Activated T-helper 1 cell treated with anti-CD3 and anti-CD28 coated beads, Interleukin-2, amount 50 U/mL, for 16 hours (primary cell): ENCODE measurements at places on chromosomes 5 and 9.

DNA sequence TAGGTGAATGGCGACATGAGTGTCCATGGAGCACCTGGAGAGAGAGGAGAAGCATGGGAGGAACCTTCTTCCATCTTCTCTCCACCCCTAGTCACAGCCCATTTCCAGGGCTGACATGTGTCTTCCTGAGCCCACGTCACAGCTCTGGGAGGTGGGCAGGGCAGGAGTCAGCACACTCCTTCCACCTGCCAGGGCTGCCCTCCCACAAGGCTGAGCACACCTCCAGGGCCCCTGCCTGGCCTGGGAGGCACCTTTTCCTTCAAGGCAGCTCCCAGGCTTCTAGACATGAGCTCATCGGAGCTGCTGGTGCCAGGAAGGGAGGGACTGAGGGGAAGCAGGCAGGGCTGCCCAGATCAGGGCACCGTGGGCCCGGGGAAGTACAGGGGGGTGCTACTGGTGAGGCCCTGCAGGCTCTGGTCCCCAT, 13.6 kb upstream of the SYNPO start:
- no peak for DNase-seq

- DNase-seq, result no peak
Measured at GRCh38 chr5:152804179-152804578, 399.1 kb upstream of the NMUR2 start.

DNA sequence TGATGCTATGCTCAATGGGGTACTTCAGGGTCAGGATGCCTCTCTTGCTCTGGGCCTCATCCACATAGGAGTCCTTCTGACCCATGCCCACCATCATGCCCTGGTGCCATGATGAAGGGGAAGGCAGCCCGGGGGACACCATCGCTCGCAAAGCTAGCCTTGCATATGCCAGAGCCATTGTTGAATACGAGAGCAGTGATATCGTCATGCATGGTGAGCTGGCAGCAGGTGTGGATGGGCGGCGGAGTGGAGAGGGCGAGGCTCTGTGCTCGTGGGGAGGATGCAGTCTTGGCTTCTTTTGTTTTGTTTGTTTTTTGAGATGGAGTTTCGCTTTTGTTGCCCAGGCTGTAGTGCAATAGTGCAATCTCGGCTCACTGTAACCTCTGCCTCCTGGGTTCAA, 17.2 kb upstream of the SPZ1 start:
- no peak for DNase-seq

- DNase-seq, result no peak
Measured at GRCh38 chr5:145824040-145824439, 11.1 kb downstream of the PRELID2 start.
